ENCODE measurements at places on chromosomes 1 and 21. TPM values are rescaled to one million over a fixed set of nuclear protein-coding genes. Genes with fewer than 3 reads are reported as not detected.

The KRTAP19-1 gene
- total RNA-seq, result not detected

The VAMP4 gene
- total RNA-seq, result 5.4 TPM

The GPATCH4 gene
- 22.2 TPM for total RNA-seq

The MANEAL gene
- total RNA-seq, result 0.75 TPM

The CNIH3 gene
- 1.5 TPM for total RNA-seq

The NMNAT2 gene
- total RNA-seq, result 0.47 TPM

The DYNLT4 gene
- 0.09 TPM for total RNA-seq

The SPRR1B gene
- not detected for total RNA-seq

The TNFSF4 gene
- 51.6 TPM for total RNA-seq

Data from endothelial cell of coronary artery (primary cell).